ENCODE measurements at places on chromosomes 1 and 21. TPM values are rescaled to one million over a fixed set of nuclear protein-coding genes. Genes with fewer than 3 reads are reported as not detected.

The HSD3B2 gene
- total RNA-seq, result 0.32 TPM

The SPRR2B gene
- total RNA-seq, result not detected

DNA sequence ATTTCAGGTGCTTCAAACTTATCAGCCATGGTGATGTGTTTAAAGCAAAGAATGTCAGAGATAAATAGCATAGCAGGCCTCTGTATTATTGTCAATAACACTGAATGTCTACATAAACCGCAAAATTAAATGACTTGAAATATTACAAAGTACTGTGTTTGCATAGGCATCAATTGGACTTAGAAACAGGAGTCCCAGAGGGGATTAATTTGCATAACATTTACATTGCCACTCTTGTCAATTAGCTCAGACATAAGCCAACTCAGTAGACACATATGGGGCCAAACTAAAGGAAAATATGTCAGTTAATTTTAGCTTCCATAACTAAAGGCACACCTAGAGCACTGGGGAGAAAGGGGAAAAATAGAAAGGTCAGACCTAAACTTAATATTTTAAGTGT is 814.5 kb upstream of the NEGR1 start:
- no peak for DNase-seq
- no peak overlapping the region for H3K27ac ChIP-seq
- no peaks in the 10 kb centered on the region for H3K4me1 ChIP-seq
- H3K36me3 ChIP-seq, result no peaks in the 10 kb centered on the region

DNA sequence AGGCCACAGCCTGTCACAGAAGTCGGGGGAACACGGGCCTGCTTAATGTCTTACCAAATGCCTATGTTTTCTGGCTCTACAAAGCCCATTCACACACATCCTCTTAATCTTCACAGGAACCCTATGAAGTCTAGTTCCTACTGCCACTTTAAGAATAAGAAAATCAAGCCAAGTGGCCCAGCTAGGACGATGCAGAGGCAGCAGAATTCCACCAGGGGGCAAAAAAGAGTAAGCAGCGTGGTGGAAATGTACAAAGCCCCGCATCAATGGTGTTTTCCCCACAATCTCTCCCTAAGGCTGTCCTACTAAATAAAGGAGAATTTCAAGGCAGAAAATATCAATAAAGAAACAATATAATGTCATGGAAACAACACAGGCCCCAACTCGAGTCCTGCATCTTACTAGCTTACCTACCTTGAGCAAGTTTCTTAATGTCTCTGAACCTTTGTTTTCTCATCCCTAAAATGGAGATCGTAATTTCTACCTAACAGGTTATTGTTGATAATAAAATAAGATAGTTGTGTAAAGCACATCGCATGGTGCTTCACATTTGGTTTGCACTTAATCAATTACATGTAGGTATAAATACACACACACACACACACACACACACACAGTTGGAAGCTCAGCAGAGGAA is 21.4 kb downstream of the SEC16B start:
- H3K27me3 ChIP-seq, result no peaks in the 10 kb centered on the region
- H3K4me1 ChIP-seq, result peaks cover 30% of the 10 kb centered on the region
- H3K36me3 ChIP-seq, result no peaks in the 10 kb centered on the region
- no peak overlapping the region for H3K27ac ChIP-seq

DNA sequence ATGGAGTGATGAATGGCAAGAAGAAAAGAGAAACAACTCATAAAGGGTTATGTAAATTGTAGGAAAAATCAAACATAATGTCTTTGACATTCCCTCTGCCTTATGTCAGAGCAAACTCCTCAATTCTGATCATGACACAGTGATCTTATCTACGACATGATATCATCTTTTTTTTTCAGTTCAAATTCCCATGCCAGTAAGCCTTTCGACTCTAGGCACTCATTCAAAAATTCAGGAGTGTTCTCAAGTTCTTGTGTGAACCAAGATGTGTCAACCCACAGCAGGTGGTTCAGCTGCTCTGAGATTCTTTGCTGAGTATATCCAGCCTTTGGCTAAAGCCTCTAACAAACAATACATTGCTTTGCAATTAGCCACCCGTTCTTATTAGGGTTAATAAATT is 97.1 kb upstream of the ESRRG start:
- no peak overlapping the region for H3K4me3 ChIP-seq
- DNase-seq, result no peak
- no peak overlapping the region for H3K27ac ChIP-seq
- peaks cover 91% of the 10 kb centered on the region for H3K27me3 ChIP-seq
- peaks cover 10% of the 10 kb centered on the region for H3K4me1 ChIP-seq

GRCh38 chr1:118333601-118334210 is 148.7 kb upstream of the SPAG17 start:
- no peak for DNase-seq
- H3K27ac ChIP-seq, result no peak overlapping the region
- H3K36me3 ChIP-seq, result no peaks in the 10 kb centered on the region
- H3K4me3 ChIP-seq, result no peak overlapping the region

DNA sequence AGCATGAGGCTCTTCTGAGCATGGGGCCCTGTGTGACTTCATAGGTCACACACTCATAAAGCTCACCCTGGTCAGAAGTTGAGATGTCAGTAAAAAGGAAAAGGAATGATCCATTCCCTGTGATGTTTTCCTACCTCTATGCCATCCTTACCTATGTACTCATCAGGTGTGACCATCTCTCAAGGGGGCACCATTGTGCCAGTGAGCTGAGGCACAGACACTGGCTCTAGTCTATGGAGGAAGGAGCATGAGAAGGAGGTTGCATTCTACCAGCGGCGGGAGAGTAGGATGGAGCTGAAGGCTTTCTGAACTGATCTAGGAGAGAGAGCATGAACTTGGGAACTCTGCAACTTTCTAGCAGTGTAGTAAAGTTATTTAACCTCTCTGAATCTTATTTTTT is 65.8 kb upstream of the RGL1 start:
- DNase-seq, result no peak
- H3K4me1 ChIP-seq, result peaks cover 42% of the 10 kb centered on the region
- peaks cover 5% of the 10 kb centered on the region for H3K36me3 ChIP-seq
- no peaks in the 10 kb centered on the region for H3K27me3 ChIP-seq
- H3K4me3 ChIP-seq, result no peak overlapping the region

DNA sequence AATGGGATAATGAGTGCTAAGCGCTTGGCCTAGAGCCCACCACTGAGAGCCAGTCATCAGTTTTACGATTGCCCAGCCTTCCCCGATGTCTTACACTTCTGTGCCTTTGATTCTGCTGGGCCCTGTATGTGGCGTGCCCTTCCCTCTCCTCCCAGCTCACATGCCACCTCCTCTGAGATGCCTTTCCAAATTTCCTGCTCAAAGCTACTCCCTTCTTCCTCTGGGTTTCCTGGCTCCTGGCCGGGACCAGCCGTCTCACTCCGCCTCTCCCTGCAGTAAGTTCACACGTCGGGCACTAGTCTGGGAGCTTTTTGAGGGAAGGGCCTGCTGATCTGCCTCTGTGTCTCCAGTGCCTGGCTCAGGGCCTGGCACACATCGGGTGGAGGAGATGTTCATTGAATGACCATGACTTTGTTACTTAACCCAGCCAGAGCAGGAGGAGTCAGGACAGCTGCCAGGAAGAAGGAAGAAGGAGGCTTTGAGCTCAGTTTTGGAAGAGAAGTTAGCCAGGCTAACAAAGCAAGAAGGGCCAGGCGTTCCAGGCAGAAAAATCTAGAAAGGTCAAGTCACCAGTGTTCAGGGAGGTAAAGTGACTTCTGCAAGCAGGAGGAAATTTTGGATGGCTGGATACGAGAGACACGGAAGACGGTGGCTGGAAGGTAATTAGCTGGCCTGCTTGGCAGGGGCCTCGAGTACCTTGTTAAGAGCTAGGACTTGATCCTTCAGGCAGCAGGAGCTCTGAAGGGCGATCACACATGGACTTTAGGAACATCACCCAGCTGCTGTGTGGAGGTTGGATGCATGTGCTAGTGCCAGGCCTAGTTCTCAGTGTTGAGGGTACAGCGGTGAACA is 63.6 kb downstream of the EPHB2 start:
- no peak for DNase-seq
- H3K27me3 ChIP-seq, result no peaks in the 10 kb centered on the region
- no peak overlapping the region for H3K4me3 ChIP-seq
- no peaks in the 10 kb centered on the region for H3K36me3 ChIP-seq
- H3K27ac ChIP-seq, result peak overlapping the region; percentile 83

The KIF14 gene
- total RNA-seq, result 5.1 TPM

The CRB1 gene
- total RNA-seq, result 0.90 TPM

The DMBX1 gene
- total RNA-seq, result not detected

The PPIH gene
- 43.3 TPM for total RNA-seq

DNA sequence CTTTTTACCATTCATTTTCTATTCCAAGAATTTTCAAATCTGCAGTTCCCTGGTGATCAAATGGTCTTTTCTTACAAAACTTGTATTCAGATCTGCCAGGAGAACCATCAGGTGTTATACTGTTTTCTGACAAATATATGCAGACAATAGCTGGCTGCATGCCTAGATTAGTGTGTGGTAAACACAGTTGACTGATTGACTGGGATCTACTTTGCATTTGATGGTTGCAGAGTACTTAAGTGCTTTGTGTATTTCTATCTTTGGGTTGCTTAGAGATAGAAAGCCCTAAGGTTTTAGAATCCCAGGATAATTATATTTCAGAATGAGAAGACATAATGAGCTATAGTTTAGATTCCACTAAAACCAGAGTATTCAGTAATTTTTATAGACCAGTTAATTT is 102.0 kb upstream of the CHODL start:
- H3K4me3 ChIP-seq, result no peak overlapping the region
- H3K4me1 ChIP-seq, result peaks cover 5% of the 10 kb centered on the region
- H3K27me3 ChIP-seq, result no peaks in the 10 kb centered on the region
- H3K36me3 ChIP-seq, result no peaks in the 10 kb centered on the region
